AG09309 (cell line): ENCODE measurements at places on chromosomes 2 and 18.
A peak's percentile ranks its signal among the peaks of the same experiment; 100 is the strongest.

GRCh38 chr2:166803373-166804000 lies 84.8 kb upstream of the XIRP2 start:
- no peak for DNase-seq

GRCh38 chr18:57906852-57907251 lies 103.7 kb upstream of the ATP8B1 start:
- DNase-seq, result no peak

DNA sequence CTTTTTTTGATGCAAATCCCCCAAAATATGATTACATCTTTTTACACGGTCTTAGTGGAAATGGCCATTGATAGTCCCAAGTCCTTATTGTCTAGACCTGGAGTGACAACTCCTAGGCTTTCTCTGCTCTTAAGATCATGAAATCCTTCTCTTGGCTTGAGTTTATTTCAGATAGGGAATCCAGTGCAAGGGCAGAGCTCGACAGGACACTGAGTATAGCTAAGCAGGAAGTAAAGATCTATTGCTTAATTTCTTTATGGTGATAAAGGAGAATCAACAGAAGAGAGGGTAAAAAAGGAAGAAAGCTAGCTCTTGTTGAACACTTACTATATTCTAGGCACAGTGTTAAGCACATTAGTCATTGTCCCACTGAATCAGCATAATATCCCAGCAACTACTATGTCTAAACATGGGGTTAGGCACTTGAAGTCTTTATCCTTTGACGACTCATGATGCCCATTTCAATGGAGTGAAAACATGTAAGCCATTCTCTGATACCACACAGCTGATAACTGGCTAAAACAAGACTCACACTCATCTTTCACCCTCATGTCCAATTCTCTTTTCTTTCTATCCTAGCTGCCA lies 74.1 kb upstream of the LRATD1 start:
- no peak for DNase-seq

DNA sequence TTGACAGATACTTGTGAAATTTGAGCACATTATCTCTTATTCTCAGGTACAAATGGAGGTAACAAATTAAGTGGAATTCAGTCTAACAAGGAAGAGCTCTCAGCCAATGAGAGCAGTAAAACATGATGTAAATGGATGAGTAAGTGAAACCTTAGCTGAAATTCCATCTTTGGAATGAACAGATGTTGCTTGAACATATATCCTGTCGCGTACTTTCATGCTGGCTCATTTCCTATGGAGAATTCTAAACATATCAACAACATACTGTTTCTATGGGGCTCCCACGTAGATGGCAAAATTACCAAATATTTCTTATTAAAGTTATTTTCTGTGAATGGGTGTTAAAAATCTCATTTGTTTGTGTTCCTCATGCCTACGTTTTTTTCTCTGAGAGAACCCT lies 256.3 kb upstream of the LINC00305 start:
- no peak for DNase-seq

DNA sequence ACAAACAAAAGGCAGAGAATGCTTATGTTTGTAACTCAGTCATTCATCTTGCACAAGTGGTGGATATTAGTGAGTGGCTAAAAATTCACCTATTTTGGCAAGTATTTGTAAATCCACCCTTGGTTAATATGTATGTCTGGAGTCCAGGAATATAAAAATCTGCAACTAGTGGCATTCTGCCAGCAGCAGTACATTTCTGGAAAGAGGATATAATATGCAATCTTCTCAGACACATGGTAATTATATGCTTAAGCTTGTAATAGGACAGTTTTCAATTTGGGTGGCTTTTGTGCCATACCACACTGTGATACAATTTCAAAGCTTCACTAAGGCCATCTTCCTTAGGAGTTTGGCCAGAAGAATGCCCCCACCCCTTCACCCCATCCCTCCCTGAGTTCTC lies 693.3 kb downstream of the MBD2 start:
- no peak for DNase-seq

GRCh38 chr2:42881732-42882131 lies 89.3 kb upstream of the HAAO start:
- DNase-seq, result no peak

GRCh38 chr2:232994446-232994845 lies 18.6 kb downstream of the NGEF start:
- no peak for DNase-seq

GRCh38 chr2:69694894-69695849 lies 46.8 kb upstream of the ANXA4 start:
- DNase-seq, result peak; percentile 47

DNA sequence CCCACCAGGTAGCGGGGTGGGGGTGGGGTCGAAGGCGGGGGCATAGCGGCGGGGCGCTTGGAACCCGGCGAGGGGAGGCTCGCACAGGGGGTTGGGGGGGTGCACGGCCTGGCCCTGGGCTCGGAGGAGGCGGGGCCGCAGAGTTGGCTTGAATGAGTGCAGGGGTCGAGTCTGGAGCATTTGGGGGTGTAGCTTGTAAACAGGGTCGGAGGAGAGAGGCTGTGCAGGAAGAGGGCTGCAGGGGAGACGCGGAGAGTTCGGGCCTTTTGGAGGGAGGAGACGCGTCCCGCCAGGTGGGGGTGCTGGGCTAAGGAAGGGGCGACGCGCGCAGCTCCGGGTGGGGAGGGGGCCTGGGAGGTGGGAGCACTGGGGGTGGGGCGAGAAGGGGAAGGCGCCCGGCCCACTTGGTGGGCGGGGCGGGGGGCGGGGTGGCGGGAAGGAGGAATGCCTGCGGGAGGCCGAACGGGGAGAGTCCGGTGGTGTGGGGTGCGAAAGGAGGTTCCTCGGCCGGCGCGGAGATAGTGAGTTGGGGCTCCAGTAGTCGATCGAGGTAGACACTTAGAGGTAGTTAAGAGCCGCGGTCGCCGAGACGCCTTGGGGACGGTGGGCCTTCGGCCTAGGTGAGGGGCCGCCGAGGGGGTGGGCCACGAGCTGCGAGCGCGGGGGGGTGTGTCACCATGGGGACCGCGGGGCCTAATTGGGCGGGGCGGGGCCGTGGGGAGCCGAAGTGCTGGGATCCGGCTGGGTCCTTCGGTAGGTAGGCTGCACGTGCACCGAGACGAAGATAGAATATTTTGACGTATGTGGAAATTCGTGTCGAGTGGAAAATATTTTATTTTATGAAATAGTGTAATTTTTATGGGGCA lies 774 bp downstream of the MSH6 start:
- DNase-seq, result no peak

- no peak for DNase-seq
Measured at GRCh38 chr2:69018678-69019095, 5.7 kb downstream of the ANTXR1 start.

- no peak for DNase-seq
Measured at GRCh38 chr2:79872656-79873055, 359.8 kb downstream of the CTNNA2 start.

- DNase-seq, result no peak
Measured at GRCh38 chr2:218276986-218277755, 6.9 kb downstream of the PNKD start.

DNA sequence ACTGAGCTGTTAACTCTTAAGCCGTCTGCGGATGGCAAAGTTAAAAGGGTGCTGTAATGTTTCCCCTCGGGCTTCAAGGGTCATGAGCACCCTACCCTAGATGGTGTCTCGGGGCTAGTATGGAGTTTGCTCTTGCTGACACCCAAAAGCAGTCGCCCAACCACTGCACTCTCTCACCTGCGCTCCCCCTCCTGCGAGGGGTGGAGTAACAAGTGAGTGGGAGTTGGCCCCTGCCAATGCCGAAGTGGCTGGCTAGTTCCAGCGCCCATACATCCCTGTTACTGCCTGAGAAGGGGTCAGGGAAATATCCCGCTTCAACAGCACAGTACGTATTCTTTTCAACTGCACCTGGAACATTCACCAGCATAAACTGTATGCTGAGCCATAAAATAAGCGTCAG lies 47.5 kb downstream of the FAM117B start:
- no peak for DNase-seq

GRCh38 chr2:127776122-127776780 lies 34.7 kb downstream of the WDR33 start:
- DNase-seq, result no peak

GRCh38 chr2:97732436-97733340 lies 19.3 kb downstream of the ZAP70 start:
- no peak for DNase-seq

DNA sequence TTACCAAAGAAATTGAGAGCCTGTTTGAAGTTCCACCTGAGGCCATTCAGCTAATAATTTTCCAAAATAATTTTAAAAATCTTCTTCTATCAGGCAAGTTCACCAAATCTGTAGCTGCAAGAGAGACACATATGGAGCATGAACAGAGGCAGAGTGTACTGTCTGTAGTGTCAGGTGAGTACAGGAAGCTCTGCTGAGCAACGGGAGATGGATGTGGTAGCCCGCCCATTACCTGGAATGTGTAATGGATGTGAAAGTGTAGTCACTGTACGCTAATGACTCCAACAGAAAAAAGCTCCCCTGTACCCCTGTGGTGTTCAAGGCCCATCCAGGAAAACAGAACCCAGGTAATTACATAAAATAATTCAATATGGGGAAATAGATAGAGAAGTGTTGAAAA lies 311.5 kb downstream of the LRRTM4 start:
- DNase-seq, result no peak

GRCh38 chr2:239769554-239770245 lies 255.4 kb downstream of the NDUFA10 start:
- no peak for DNase-seq

GRCh38 chr2:49753344-49753985 lies 599.1 kb upstream of the FSHR start:
- DNase-seq, result no peak

GRCh38 chr2:203185864-203186263 lies 53.0 kb upstream of the CYP20A1 start:
- no peak for DNase-seq

DNA sequence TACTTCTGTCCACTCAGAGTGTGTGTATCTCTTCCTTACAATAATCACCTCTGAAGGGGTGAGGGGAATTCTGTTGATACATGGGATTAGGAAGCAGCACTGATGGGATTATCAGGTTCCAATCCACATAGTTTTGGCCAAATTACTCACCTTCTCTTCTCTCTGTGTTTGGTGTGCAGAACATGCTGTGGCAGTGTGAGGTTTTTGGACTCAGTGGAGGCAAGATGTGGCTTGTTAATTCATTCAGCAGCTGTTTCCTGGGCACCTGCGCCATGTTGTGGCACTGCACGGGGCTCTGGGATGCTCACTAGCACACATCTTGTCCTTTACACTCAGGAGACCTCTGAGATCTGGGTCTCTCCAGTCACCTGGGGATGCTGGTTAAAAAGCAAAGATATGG lies 350.3 kb upstream of the HS6ST1 start:
- no peak for DNase-seq

GRCh38 chr18:44747157-44747556 lies 66.5 kb downstream of the SETBP1 start:
- no peak for DNase-seq

DNA sequence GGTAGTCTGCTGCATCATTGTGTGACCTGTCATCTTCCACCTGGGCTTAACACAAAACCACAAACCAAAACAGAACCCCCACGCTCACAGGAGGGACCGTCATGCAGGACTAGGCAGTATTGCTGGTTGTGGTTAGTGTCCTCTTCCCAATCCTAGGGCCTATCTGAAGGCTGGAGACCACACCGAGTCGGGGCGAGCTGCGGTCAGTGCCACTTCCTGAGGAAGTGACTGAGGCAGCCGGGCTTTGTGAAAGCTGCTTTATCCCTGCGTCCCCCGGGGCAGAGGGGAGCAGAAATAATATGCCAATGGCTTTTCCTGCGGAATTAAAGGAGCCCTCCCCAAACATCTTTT lies 22.9 kb downstream of the ZNF532 start:
- no peak for DNase-seq

DNA sequence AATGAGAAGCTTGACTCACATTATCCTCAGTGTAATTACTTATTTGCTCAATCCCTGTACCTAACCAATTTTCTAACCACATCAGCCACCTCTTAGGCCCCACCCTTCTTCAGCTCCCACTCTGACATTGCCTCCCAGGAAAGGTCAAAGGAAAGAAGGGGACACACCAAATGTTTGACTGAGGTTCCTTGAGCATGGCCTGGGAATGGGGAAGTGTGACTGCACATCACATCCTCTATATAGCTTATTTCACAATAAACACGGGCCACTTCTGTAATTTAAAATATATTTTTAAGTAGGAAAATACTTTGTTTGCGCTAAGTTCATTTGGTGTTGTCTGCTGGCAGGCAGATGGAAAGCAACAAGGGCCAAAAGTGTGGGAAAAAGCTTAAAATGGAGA lies 3.0 kb upstream of the FIGLA start:
- DNase-seq, result no peak

GRCh38 chr2:45678791-45679348 lies 27.4 kb downstream of the PRKCE start:
- DNase-seq, result no peak

DNA sequence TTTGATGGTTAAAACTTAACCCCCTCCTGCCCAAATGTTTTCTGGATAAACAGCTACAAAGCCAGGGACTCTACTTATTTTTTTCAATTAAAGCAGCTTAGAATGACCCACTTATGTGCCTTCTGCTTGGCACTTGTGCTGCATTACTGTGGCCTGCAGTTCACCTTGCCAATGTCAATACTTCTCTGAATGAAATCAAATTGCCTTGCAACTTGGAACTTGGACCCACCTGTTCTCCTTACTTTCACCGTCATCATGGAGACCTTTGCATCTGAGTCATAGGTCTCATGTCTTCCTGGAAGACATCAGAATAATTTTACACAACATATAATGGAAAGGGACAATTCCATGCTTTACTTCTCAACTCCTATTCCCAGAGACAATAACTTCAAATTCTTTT lies 92.1 kb upstream of the FHL2 start:
- DNase-seq, result no peak

- DNase-seq, result no peak
Measured at GRCh38 chr2:239517686-239518085, 116.9 kb upstream of the HDAC4 start.

GRCh38 chr2:4668381-4668780 lies 965.0 kb downstream of the DCDC2C start:
- no peak for DNase-seq

GRCh38 chr18:58859907-58860306 lies 4.8 kb upstream of the ZNF532 start:
- DNase-seq, result no peak

DNA sequence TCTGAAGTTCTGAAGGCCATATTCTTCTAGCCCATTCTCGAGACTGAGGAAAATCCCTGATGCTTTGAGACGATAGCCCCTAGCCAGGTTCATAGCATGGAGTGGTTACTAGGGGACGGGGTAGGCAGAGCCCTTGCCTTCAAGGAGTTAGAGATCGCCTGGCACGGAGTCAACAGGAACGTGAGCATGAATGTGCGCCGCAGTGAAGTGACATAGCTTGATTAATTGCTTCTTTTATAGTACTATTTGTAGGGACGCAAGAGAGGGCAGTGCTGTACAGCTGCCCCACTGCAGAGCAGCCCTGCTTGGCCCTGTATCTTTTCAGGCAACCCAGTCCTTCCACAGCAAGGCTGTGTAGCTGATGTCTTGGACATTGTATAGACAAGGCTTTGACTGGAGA lies 26.2 kb downstream of the HRH4 start:
- DNase-seq, result no peak

GRCh38 chr2:25529034-25529433 lies 144.3 kb downstream of the DTNB start:
- DNase-seq, result no peak
